ENCODE measurements at places on chromosomes 2 and 18.

- ATAC-seq, result no peak
These were observed 70.8 kb downstream of the COA5 start for GRCh38 chr2:98537390-98538126.

- peak; percentile 45 for ATAC-seq
These were observed 34.8 kb downstream of the COL5A2 start for GRCh38 chr2:189144700-189145211.

DNA sequence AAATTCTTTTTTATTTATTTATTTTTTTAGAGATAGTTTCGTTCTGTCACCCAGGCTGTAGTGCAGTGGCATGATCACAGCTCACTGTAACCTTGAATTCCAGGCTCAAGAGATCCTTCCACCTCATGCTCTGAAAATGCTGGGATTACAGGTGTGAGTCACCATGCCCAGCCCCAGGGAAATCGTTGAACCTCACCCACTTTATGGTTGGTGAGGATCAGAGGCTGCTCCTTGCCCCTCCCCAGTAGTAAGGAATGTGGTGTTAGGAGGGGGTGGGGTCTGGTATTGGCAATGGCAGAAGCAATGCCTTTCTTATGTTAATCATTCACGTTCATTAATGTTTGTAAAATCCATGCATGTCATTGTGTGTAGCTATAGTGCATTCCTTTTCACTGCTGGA lies 161.9 kb downstream of the SUCLG1 start:
- ATAC-seq, result no peak

- ATAC-seq, result no peak
These were observed 227.4 kb downstream of the CCDC74A start for GRCh38 chr2:131754929-131755720.

- ATAC-seq, result peak; percentile 87
These were observed 139.6 kb downstream of the TRABD2A start for GRCh38 chr2:84741182-84741822.

DNA sequence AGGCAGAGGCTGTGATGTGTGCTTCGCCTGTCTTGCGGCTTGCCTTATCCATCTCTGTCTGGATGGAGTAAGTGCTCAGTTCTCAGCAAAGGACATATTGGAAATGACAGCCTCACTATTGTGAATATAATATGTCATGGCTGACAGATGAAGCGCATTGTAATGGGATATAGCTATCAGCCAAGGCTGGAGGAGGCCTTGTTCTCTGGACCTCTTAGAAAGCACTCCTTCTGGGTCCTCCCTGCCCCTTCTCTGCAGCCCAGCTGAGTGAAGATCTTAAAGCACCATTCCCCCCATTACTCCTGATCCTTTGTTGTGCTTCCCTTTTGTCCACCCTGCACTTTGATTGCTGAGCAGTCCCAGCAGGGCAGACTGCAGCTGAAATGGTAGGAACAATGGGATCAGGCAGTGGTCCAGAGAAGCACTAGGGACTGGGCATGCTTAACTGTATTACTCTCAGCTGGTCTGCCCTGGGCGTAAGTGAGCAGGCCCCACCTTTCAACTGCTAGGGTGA lies 265.3 kb downstream of the SETBP1 start:
- ATAC-seq, result no peak

- ATAC-seq, result no peak
These were observed 29.2 kb downstream of the AGAP1 start for GRCh38 chr2:235523021-235523420.

DNA sequence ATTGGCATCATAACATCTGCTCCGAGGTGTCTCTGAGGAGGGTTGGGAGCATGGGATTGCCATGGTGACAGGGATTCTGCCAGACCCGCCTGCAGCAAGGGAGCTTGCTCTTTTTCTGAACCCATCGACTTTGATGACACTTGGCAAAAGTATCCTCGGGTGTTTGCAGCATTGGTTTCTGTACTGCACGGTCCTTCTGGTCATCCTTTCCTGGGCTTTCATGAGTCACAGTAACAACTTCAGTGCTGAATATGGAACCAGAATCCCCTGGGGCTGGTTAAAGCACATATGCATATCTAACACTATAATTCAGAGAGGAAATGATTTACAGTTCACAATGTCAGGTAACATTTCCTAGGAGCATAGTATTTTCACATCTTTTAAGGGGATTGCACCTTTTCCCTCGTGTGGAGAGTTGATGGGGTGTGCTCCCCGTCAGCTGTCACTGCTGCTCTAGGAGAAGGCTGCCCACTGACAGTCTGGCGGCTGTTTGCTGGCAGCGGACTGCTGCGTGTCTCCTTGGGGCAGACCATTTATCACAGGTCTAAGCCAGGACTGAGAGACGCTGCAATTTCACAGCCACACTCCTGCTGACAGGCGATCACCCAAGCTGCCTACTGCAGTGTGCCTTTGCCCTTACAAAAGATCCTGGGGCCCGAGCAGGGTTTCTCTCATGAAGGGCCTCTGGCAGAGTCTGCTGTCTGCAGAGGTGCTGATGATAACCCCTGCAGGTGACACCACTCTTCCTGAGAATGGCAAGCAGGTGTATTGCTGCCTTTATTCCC lies 425.3 kb downstream of the THSD7B start:
- ATAC-seq, result no peak

- no peak for ATAC-seq
These were observed 518.4 kb upstream of the LRRTM1 start for GRCh38 chr2:80822999-80823398.

- peak; percentile 27 for ATAC-seq
These were observed 314.8 kb downstream of the CDH2 start for GRCh38 chr18:27862041-27862682.

DNA sequence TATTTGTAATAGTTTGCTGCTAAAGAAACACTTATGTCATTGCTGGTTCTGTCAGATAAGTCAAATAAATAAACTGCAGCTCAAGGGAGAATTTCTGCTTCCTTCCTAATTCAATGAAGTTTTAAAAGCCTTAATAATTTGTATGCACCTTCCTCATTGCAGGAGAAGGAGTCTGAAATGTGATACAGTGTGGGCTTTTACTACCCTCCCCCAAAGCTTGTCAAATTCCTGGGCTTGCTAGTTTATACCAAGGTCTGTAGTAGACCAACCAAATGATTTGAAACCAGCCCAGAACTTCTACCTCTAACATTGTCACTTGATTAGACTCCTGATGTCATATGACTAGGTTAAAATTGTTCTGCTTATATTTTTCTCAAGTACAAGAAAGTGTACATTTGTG lies 131.8 kb downstream of the DTNA start:
- ATAC-seq, result no peak

GRCh38 chr2:191790737-191791136 lies 56.2 kb downstream of the CAVIN2 start:
- ATAC-seq, result no peak

GRCh38 chr2:121220995-121221394 lies 64.0 kb downstream of the TFCP2L1 start:
- ATAC-seq, result no peak

DNA sequence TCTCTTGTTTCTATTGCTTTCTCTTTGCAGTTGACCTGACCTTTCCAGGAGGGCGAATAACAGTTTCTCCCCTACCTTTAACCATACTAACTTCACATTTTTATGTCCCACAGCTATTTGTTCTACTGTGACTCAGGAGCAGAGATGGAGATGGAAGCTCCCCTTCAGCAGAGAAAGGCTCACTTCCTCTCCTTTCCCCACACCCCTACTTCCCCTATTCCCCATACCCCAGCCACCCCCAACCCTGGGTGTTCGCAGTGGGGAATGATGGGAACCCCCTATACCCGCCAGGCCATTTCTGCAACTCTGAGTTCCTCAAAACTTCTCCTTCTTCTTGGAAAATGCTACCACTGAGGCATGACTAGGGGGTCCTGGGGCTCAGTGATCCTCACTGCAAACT lies 285.4 kb upstream of the MGAT5 start:
- ATAC-seq, result no peak

DNA sequence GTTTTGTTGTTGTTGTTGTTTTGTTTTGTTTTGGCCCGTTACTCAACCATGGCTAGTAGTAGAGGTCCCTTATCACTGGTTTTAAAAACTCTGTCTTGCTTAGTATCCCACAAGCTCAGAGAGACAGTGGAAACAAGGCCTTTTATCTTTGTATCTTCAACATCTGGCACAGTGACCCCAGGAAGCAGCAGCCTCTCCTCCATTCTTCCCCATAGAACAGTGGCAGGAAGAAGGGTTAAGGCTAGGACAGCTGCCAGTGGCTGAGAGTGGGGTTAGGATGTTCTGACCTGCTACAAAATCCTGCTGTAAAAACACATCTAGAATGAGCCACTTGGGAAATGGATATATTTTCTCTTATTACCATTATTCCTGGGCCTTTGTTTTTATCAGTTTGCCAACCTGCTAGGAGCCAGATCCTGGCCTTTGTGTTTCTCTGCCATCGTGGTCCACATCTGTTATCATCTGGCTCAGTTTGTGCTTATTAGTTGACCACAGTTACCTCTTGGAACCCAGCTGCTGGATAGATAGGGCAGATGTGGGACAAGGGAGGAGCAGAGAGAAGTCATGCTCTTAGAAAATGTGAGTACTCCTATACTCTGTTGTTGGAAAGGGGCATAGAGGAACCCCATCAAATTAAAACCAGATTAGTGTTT lies 246.8 kb downstream of the AGPS start:
- ATAC-seq, result no peak

DNA sequence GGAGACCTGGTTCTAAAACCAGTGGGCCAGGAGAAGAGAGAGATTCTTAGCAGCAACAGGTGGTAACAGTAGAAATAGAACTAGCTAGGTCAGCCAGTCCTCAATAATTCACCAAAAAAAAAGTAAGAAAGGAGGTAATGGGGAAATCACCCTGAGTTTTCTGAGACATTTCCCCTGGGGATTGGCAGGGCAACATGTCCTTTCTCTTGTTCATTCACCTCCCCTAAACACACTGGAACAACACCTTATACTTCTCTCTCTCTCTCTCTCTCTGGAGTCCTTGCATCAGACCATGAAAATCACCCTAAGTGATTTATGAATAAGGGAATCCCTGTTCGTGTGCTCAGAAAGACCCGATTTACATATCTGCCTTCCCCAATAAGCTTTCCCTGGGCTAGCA lies 64.8 kb downstream of the COX7A2L start:
- no peak for ATAC-seq

- peak; percentile 33 for ATAC-seq
These were observed 68.8 kb upstream of the LYPD6B start for GRCh38 chr2:148969659-148970061.

DNA sequence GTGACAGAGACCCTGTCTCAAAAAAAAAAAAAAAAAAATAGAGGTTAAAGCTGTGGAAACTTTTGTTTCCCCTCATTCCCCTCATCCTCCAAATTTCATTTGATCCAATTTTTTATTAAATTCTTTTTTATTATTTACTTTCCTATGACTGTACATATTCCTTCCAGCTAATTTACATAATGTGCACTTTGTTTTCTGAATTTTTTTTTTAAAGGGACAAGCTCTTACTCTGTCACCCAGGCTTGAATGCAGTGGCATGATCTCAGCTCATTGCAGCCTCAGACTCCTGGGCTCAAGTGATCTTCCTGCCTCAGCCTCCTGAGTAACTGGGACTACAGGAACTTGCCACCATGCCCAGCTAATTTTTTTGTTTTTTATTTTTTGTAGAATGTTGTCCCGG lies 10.3 kb downstream of the ANKAR start:
- ATAC-seq, result no peak

- no peak for ATAC-seq
These were observed 20.7 kb upstream of the GYPC start for GRCh38 chr2:126635281-126635680.

DNA sequence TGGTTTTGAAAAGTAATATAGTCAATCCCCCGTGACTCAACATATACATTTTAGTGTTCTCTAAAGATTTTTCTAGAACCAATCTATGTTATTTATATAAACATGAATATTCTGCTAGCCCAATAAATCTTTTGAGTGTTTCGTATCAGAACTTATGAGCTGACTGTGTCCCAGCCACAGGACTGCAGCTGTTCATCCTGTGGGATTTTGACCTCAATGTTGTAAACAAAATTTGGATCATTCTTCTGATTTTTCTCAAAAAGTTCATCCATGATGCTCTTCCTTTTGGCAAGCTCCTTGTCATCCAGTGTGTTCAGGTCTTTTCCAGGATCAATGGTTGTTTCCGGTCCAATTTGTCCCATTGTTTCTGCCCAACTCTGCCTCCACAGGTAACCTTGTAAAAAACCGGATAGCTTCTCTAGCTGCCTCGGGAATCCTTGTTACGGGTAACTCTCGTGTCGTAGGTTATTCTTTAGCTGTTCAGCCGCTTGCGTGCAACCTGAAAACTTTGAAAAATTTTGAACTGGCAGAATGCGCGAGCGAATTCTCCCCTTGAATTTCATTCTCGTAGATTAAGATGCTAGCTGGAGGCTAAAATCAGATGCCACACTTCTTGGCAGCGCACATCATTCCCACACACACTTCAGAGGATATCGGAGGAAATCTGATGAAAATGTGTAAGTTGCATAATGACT lies 195.2 kb downstream of the SH3BP4 start:
- ATAC-seq, result no peak

- ATAC-seq, result no peak
These were observed 886 bp upstream of the STK25 start for GRCh38 chr2:241509155-241509784.

DNA sequence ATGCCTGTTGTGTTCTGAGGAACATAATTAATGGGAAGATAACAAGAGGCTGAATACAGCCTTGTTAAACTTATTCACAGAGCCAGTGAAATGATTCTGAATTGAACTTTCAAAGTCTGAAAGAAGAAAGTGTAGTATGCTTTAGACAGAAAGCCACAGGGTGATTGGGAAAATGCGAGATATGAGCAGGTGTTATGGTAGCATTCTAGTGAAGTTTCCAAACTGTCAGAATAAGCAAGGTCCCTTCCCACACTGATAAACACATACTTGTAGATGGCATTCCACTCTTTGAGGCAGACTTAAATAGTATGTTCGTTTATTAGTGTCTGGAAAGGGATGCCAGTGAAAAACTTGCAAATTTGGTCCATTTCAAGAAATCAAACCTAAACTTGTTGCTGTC lies 70.5 kb upstream of the ITPRID2 start:
- ATAC-seq, result no peak

DNA sequence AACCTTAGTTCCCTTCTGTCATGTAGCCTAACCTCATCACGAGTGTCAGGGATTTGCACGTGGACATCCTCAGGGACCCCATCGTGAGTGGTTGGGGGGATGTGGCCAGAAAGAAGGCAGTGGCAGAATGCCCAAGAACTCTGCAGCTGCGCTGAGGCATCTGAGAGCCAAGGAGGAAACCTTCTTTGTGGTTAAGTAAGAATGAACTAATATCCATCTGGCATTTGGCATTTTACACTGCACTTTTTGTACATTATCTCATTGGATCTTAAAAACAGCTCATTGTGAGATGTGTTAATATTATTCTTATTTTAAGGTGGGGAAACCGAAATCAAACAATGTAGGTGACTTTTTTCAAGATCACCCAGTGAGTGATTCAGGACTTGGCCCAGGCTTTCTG lies 32.6 kb upstream of the APCDD1 start:
- ATAC-seq, result no peak

DNA sequence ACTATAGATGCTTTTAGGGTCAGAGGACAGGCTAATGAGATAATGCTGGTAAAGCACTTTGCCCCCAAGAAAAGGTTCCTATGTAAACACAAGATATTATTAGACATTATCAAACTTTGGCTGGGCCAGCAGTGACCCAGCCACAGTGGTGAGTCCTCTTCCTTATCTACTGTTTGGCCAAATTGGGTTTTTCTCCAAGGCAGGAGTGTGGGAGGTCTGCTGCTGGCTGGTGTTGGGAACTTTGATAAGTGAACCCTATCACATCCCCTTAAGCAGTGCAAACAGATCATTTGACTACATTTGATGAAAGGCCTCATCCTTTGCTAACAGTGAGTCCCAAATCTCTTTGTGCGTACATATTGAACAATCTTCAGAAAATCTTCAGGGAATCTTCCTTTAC lies 16.2 kb downstream of the FZD7 start:
- no peak for ATAC-seq

Data from SK-N-SH treated with all-trans-retinoic acid at 6 μM for 48 hours (cell line).